ENCODE measurements at places on chromosomes 3 and 15.

DNA sequence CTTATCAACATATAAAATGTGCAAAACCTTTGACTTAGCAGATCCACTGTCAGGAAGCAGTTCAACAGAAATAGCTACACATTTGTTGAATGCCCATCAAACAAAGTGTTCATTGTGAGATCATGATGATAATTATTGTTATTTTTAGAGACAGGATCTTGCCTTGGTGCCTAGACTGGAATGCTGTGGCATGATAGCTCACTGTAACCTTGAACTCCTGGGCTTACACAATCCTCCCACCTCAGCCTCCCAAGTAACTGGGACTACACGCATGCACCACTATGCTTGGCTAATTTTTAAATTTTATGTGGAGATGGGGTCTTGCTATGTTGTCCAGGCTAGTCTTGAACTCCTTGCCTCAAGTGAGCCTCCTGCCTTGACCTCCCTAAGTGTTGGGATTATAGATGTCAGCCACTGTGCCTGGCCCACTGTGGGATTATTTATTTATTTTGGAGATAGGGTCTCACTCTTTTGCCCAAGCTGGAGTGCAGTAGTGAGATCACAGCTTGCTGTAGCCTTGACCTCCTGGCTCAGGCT lies 8.8 kb downstream of the MAP2K5 start:
- no peak for DNase-seq

DNA sequence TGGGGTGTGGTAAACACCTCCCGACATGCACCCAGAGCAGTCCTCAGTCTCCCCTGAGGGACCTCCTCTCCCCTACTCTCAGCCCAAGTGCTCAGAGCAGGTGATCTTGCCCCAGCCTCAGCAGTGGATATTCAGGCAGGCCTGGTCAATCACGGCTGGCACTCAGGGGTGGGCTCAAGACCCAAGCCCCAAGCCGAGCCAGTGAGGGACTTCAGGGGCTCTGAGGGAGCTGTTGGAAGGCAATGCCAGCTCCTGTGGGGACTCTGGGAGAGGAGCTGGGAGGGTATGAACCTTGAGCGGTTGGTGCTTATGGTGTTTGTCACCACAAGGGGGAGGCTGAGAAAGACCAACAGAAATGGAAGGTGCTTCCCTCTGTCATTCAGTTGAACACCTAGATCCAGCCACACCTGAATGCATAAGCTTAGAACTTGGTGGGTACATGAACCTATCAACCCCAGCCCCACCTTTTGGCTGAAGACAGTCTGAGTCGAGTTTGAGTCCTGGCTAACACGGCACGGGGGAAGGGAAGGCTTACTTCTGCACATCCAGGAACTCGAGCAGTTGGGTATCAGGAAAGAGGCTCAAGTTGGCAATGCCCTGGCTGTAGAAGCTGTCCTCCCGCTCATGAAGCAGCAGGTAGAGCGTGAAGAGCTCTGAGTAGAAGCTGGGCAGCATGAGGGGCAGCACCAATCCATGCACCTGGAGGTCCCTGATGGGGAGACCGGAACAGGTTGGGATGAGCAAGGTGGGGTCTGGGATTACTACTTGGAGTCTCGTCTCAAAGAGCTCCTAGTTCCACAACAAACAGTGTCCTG lies 19.2 kb downstream of the ALS2CL start:
- DNase-seq: no peak

DNA sequence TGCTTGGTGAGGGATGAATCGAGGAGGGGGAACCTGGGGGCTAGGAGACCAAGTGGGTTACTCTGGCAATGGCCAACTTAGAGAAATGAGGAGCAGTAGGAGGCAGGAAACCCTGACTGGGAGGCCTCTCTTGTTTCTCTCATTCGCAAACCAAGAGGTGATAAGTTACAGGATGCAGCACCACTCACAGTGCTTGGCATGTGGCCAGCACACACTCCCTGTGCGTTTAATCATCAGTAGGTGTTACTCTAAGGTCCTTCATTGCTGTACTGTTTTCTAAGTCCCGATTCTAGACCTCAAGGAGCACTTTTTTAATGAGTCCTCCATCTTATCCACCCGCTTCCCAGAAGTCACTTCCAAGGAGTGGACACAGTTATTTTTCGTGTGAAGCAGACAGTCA lies 314.1 kb upstream of the TRIM42 start:
- DNase-seq: no peak

DNA sequence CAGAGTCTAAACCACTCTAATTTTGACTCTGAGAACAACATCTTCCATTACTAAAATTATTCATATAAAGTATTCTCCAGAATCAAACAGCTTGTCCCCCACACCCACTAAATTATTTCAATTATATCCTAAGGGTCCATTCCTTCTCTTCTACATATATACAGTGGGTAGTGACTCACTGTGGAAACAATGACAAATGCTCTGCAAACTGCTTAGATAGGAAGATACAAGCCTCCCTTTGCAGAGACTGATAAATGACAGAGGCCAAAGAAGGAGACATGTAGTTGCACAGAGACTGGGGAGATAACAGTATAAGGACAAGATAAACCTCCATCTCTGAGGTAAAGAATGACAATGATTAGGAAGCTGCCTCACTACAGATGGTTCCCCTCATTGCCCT lies 1087.4 kb downstream of the AGBL1 start:
- DNase-seq: no peak

DNA sequence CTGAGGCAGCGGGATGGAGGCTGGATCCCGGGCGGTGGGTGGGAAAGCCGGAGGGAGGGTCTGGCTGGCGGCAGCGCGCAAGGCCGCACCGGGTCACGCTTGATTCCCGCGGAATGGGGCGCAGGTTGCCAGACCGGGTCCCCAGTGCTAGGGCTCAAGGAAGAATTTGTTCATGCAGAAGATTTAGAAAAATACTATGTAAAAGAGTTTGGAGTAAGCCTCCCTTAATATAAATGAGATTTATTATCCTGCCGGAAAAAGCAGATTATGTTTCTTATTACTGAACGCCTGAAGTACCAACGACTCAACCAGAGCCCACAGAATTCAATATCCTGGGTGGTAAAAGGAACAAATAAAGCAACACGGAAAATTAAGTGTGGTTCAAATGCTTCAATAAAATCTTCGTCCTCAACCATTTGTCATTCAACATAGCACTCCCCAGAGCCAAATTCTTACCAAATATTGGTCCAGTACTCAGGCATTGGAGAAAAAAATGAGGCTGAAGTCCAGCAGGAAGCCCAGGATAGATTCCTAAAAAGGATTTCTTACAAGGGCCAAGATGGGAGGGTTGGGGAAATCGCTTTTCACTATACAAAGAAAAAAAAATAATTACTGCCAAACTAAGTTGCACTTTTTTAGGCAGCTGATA lies 1.2 kb upstream of the ZBTB20 start:
- no peak for DNase-seq
